ENCODE measurements at places on chromosomes 4 and X. TPM values are rescaled to one million over a fixed set of nuclear protein-coding genes. Genes with fewer than 3 reads are reported as not detected.

POF1B gene
- not detected for total RNA-seq

S100P gene
- not detected for total RNA-seq

NEUROG2 gene
- not detected for total RNA-seq

- DNase-seq: no peak
Observed at GRCh38 chrX:56233682-56234081, 1.5 kb downstream of the KLF8 start.

DNA sequence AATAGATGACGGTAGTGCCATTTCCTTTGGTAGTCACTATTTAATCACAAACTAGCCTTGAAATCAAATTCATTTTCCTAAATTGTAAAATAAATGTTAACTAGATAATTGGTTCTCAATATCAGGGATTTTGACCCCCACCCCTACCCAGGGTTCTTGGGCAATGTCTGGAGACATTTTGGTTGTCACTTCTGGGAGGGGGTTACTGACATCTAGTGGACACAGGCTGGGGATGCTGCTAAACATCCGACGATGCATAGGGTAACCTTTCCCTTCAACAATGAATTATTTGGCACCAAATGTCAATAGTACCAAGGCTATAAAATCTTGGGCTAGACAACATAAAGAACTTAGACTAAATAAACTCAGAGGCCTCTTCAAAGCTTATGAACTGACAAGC, 285.8 kb upstream of the TRPC5 start:
- no peak for DNase-seq

- no peak for DNase-seq
Observed at GRCh38 chrX:111881715-111882114, 5.7 kb downstream of the TRPC5OS start.

DNA sequence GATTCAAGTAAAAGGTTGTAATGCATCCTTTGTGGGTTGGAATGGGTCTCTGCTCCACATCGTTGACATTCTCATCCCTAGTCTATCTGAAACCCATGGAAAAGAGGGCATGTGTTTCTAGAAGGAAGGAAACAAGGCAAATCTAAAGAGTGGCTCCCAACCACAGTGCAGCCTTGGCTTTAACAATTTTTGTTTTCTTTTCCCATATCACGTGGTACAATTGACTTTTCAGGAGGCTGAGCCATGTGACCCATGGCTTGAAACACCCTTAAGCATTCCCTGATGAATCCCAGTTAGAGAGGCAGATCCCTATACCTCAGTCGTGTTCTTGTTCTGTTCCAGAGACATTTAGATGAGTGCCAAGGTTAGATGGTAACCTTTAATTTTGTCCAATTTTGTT, 12.8 kb downstream of the DCUN1D4 start:
- no peak for DNase-seq

GRCh38 chrX:93264261-93265002, 408.9 kb downstream of the NAP1L3 start:
- DNase-seq: no peak

GRCh38 chrX:110082161-110082560, 79.2 kb downstream of the TMEM164 start:
- no peak for DNase-seq

- DNase-seq: peak; percentile 10
Observed at GRCh38 chr4:20487852-20488251, 212.4 kb upstream of the PACRGL start.

GRCh38 chrX:135099493-135099783, 20.9 kb downstream of the ETDB start:
- no peak for DNase-seq

DNA sequence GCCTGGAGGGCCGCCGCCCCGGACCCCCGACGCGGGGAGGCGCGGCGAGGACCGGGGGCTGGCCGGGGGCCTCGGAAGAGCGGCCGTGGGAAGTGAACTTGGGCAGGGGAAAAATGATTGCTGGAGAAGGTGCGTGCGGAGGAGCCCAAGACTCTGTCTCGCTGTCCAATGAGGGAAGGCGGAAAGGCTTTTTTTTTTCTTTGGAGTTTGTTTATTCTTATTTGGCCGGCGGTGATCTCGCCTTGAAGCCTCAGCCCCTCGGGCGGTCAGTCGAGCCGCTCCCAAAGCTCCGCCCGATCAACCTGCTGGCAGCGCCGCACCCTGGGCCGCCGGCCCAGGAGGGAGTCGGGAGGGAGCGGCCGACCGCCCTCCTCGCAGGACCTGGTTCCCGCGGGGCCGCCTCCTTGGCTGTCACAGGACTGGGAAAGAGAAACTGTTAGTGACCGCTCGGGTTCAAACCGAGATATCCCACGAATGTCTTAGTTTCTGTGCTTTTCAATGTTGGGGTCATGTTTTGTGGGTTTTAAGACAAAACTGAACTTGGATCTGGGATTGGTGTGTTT, 2.5 kb downstream of the CPEB2 start:
- peak; percentile 29 for DNase-seq

All from A172 (cell line).